ENCODE measurements at places on chromosomes 11 and 22. TPM values are rescaled to one million over a fixed set of nuclear protein-coding genes. Genes with fewer than 3 reads are reported as not detected.

GRCh38 chr22:26825960-26826935 is 168.9 kb downstream of the MIAT start:
- DNase-seq = no peak

DNA sequence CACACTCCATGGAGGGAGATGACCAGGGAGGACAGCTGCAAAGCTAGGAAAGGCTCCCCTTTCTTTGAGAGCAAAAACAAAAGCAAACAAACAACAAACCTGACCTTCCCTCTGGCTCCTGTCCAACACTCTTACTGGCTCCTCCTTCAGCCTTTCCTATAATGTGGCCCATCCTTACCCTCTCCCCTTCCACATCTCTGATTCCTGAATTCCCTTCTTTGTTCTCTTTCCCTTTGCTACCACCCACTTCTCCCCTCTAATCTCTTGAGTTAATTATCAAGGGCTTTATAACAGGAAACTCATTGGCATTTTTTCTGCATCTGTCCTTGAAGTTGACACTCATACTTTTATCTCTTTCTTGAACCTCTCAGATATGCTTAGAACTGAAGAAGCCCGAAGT is 56.3 kb downstream of the ZNF280B start:
- no peak for DNase-seq

The GLB1L2 gene
- total RNA-seq = 11.1 TPM

The MRPL49 gene
- total RNA-seq = 49.8 TPM
